Fibroblast of skin of back (primary cell): ENCODE measurements at places on chromosomes 7 and 10.

- DNase-seq: no peak
Measured at GRCh38 chr10:48494073-48494472, 110.8 kb downstream of the ARHGAP22 start.

- peak; percentile 50 for DNase-seq
Measured at GRCh38 chr10:93680412-93681047, 21.9 kb downstream of the FRA10AC1 start.

- DNase-seq: no peak
Measured at GRCh38 chr10:103667356-103667755, 173.9 kb downstream of the NEURL1 start.

DNA sequence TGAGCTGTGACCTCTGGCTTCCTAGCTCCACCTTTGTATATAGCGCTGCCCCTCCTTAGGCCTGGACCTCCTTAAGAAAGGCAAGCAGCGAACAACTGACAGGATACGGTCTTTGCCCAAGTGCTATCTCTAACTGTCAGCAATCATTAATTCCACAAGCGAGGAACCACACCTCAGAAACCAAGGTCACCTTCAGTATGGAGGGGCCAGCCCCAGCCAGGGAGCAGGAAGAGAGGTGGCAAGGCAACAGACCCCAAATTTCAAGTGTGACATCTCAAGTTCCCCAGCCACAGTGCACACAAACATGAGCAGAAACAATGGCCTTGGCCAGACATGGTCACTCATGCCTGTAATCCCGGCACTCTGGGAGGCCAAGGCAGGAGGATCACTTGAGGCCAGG is 4.8 kb upstream of the AOC1 start:
- no peak for DNase-seq

DNA sequence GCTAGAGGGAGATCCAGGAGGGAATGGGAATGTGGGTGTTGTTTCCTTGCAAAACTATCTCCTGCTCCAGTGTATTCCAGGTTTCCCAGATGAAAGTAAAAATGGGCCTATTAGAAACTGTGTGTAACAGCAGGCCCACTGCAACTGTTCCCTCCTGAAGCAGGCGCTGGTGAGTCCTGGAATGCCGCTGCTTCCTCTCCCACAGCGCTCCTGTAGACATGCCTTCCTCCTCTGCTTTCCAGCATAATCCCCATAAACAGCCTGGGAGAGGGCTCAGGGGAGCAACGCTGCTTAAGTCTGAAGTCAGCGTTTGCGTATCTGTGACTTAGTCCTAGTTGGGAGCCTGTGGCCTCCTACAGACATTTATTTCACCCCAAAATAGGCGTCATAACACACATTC is 551.0 kb upstream of the FOXK1 start:
- DNase-seq: no peak

DNA sequence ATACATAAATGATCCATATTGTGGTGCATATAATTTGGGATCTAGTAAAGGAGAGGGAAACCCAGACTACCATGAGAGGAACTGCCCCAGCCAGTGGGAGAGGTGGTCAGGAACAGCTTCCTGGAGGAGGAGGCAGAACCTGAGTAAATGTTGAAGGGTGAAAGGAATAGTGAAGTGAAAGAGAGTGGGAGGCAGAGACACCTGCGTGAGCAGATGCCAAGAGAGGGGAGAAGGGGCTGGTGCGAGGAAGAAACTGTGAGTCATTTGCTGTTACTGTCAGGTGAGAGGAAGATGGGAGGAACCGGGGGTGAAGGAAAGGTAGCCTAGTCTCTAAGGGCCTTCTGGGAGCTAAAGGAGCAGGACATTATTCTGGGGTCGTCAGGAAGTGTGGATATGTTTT is 294.8 kb downstream of the GRID1 start:
- DNase-seq: no peak
